ENCODE measurements at places on chromosomes 2 and 18.
A peak's percentile ranks its signal among the peaks of the same experiment; 100 is the strongest.

DNA sequence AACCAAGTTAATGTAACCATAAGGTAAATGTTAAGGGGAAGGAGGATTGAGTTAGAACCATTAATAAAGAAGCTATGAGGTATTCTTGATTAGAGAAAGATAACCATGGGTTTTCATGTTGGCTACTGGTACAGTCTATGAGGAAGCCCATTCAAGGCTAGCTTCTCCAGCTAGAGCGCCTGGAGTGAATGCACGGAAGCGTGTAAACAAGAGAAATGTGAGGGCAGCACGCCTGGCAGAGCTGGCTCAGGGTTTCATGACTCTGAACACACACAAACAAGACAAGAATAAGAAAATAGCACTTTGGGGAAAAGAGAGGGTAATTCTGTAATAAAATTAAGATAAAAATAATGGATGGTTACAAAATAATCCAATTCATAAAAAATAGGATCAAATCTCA is 255.3 kb downstream of the PDE11A start:
- DNase-seq: no peak

DNA sequence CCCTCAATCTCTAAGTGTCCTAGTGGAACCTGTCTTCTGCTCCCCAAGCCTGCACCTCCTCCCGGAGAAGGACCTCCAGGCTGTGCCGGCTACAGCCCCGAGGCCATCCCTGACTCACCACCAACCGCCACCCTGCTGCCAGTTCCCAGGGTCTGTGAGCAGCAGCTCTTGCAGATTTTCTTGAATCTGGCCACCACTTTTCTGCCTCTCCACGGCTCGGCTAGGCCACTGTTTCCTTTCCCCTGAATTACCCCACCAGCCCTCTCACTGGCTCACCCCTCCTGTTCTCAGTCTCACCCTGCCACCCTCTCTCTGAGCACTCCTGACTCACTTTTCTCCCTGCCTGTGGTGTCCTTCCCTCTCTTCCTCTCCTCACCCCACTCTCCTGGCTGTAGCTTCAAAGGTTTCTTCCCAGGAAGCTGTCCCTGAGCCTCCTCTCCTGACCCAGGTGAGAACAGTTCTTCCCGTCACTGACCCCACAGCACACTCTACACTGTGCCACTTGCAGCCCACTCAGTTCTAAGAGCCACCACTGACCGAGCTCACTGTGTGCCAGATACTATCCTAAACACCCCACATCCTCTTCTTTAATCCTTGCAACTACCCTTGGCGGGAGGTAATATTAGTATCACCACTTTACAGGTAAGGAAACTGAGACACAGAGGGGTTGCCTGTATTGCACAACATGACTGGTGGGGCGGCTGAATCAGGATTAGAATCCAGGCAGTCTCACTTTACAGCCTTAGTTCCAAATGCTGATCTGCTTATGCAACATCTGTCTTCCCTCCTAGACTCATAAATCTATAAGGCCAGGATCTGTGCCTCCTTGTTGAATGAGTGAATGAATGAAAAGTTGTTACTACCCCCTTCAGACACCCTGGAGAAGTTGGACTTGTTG is 111.6 kb downstream of the SMAD7 start:
- no peak for DNase-seq

- no peak for DNase-seq
Measured at GRCh38 chr2:24210723-24211122, 35.9 kb downstream of the FAM228A start.

DNA sequence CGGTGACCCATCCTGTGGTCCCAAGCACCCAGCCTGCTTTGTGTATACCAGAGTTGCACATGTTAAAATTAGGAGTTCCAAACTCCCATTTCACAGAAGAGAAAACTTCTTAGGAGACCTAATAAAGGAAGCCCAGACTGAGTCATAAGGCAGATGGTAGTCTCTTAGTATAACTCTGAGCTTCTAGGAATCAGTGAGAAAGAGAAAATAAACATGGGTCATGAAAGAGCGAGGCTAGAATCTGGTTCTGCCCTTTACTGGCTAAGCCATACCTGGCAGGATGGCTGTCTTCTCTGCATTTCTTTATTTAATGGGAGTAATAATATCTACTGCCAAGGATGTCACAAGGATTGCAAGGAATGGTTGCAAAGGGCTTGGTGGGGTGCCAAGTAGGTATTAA is 101.2 kb upstream of the TRIB2 start:
- no peak for DNase-seq

DNA sequence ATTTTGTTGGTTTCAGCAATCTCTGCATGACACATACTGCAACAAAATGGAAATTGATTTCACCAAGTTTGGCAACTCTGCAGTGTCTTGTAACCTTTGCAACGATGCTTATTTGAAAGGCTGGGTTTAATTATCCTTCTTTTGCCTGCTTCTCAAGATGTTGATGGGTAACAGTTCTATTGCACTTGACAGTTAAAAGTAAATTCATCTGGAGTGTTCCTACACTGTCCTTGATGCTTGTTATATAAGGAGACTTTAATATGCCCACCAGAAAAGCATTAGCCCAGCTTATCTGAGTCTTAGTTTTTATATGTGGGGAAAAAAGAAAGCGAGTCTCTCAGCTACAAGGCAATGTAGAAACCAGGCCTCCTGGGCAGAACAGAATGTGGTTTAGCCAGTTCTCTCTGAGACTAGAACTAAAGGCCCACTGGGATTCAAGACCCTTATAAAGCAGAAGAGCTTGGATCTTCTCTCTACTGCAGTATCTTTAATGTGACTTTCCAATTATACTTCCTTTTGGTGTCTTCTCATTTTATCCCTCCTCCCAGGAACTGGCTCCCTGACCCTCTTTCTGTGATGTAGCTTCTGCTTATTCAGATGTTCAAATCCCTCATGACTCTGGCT is 106.8 kb upstream of the LYPD6 start:
- DNase-seq: no peak

DNA sequence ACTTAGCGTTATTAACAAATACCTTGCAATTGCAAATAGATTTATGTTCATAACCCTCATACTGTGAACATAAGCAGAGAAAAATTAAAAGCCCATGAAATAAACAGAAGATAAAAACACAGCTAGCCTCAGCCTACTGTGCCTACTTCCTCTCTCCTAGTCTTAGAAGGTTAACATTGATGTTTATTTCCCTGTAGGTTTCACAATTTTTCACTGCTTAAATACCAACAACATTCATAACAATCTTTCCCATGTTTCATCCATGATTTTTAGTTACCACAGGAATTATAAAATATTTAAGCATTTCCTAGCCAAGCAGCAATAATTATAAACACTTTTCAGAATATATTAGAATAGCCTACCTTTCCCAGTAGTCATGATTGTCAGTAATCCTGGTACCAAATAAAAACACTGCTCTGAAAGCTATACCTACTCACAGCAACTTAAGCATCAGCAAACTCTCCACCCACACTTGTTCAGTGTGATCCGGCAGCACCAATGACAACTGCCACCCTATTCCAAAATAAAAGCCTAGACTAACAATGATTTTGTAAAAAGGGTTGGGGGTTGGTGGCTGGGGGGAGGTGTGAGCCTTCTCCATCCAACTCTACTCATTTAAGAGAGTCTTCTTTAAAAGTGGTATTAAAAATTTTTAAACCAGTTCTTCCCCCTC is 40.6 kb upstream of the RNU4ATAC start:
- no peak for DNase-seq

GRCh38 chr2:15460112-15460620 is 101.0 kb downstream of the NBAS start:
- no peak for DNase-seq

DNA sequence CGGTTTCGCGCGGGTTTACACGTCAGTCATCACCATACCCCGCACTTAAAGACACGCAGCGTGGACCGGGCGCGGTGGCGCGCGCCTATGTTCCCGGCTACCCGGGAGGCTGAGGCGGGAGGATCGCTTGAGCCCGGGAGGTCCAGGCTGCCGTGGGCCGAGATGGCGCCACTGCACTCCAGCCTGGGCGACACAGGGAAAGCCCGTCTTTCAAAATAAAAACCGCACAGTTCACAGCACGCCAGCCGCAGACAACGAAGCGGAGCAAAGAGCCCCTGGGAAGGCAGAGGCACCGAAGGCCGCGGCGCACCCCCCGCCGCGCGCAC is 328 bp downstream of the DTYMK start:
- peak; percentile 28 for DNase-seq

DNA sequence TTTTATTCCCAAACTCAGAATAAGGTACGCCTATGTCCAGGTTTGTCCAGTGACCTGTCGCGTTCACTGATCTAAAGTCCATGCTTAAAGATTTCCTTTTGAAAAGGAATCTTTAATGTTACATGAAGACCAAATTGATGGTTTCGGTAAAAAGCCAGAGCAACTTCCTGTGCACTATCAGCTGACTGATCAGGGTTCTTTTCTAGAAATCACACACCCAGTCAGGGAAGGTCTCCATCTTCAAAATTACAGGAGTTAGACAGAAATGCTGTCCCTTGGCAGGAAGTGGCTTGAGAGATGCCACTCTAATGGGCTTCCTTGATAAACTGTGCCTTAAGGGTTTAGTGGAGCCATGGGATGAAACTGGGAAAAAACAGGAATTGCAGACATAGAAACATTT is 14.7 kb upstream of the ARHGAP25 start:
- no peak for DNase-seq

GRCh38 chr2:228239207-228239906 is 57.9 kb upstream of the SPHKAP start:
- DNase-seq: no peak

DNA sequence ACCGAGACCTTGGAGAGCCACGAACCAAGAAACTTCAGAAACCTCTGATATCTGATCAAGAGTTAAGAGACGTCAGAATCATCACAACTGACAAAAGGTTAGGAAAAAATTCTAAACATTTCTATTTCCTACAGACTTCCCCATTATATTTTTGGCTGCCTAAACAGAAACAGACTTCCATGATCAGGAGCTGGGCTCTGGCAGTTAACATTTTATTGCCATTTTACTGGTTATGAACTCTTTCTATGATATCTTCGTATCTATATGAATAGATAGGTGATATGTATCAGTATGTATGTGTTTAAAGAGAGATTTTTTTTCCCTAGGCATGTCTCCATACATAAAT is 31.1 kb upstream of the PPP1R1C start:
- no peak for DNase-seq

DNA sequence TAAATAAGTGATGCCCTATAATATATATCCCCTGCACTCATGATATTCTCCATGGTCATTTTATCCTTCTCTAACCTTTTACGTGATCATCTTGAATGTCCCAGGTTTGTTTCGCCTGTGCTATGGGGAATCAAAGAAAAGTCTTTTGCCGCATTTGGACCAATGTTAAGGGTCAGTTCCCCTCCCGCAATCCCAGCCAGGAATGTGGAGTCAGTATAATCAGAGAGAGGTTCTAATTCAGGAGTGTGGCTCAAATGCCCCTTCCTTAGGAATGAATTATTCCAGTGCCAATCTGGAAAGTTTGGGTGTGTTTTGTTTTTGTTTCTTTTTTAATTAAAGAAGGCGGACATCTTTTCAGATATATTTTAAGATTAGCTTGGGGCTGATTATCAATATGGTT is 41.8 kb downstream of the PMS1 start:
- DNase-seq: no peak

GRCh38 chr18:3132700-3133099 is 87.1 kb downstream of the MYOM1 start:
- DNase-seq: no peak

DNA sequence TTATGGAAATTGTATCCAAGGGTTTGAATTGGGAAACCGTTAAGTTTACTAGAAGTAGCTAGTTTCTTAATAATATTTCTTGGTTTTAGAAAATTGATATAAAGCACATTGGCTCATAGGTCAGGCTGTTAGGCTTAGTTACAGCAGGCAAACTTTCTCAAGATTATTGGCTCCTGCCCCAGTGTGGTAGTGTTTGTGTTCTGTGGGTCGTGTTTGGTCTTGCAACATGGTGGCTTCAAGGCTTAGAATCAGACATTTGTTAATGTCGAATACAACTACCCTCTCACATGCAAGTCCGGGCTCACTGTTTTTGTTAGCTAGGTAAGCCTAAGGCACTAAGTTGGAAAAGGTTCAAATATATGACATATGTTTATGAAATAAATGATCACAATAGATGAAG is 19.6 kb downstream of the CERS6 start:
- no peak for DNase-seq

- no peak for DNase-seq
Measured at GRCh38 chr2:237643582-237644380, 16.4 kb downstream of the LRRFIP1 start.

- DNase-seq: no peak
Measured at GRCh38 chr2:232255033-232255432, 123.5 kb upstream of the ALPP start.

GRCh38 chr2:56680971-56681631 is 497.3 kb downstream of the CCDC85A start:
- no peak for DNase-seq

- no peak for DNase-seq
Measured at GRCh38 chr2:190679391-190679790, 30.5 kb downstream of the NAB1 start.

DNA sequence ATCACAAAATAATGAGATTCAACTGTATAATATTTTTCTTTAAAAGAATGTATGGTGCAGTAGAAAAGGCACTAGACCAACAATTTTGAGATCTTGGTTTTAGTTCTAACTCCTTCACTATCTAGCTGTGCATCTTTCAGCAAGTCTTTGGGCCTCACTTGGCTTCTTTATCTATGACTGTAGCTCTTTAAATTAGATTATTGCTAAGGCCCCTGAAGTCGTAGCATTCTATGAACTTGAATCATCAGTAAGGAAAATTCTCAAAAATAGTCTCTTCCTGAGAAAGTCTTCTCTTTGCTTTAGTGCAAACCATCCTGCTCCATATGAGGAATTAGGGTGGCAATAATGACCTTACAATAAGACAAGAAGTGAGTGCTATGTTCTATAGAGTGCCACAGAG is 140.4 kb downstream of the FTCDNL1 start:
- DNase-seq: no peak

- no peak for DNase-seq
Measured at GRCh38 chr2:107322416-107322815, 436.4 kb upstream of the ST6GAL2 start.

GRCh38 chr2:72340665-72341064 is 193.0 kb upstream of the CYP26B1 start:
- DNase-seq: no peak

DNA sequence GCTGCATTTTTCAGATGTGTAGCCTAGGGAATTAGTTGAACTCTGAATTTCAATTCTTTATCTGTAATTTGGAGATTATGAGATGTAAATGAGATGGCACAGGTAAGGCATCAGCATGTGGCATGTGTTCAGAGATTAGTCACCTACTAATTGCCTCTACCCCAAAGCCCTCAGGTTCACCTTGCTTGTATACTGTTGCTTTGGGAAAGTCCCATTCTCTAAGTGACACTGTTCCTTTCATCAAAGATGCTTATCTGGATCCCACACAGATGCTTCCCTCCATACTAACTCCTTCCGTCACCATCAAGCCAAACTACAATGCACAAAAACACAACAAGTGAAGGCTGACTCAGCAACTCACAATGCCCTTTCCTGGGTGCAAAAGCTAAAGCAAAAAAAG is 143.7 kb downstream of the LRATD1 start:
- DNase-seq: no peak

Data from T-helper 1 cell (primary cell).